Chondrocyte (in vitro differentiated cells): ENCODE measurements at places on chromosomes 13 and 19. TPM values are rescaled to one million over a fixed set of nuclear protein-coding genes. Genes with fewer than 3 reads are reported as not detected.

CD22 gene
- not detected in 3 replicates for total RNA-seq

ZNF699 gene
- total RNA-seq: 6.9 to 12.2 TPM (median 10.5 TPM) in 3 replicates

TNFRSF19 gene
- 1.2 to 1.7 TPM (median 1.3 TPM) in 3 replicates for total RNA-seq

IFNL1 gene
- total RNA-seq: not detected in 3 replicates

TUBB4A gene
- total RNA-seq: 0.26 to 0.99 TPM (median 0.70 TPM) in 3 replicates

CDX2 gene
- total RNA-seq: not detected in 3 replicates

RBM26 gene
- total RNA-seq: 29.1 to 37.5 TPM (median 29.6 TPM) in 3 replicates

TUBA3C gene
- total RNA-seq: not detected in 3 replicates

AZU1 gene
- 0.37 to 0.51 TPM in 2 of 3 replicates, not detected in the other for total RNA-seq

SIGLEC12 gene
- total RNA-seq: not detected in 3 replicates

EID2B gene
- 1.7 to 2.7 TPM (median 2.4 TPM) in 3 replicates for total RNA-seq

ANGPTL4 gene
- total RNA-seq: 56.4 to 143 TPM (median 127 TPM) in 3 replicates

REEP6 gene
- 2.7 to 3.9 TPM (median 2.8 TPM) in 3 replicates for total RNA-seq

DNA sequence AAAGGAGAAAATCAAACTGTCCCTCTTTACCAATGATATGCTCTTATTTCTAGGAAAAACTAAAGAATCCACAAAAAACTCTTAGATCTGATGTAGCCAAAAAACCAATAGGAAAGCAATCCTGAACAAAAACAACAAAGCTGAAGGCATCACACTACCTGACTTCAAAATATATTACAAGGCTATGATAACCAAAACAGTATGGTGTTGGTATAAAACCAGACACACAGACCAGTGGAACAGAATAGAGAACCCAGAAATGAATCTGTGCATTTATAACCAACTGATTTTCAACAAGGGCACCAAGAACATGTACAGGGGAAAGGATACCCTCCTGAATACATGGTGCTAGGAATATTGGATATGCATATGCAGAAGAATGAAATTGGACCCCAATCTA lies 9.7 kb upstream of the ZNF546 start:
- peaks cover 23% of the 10 kb centered on the region for H3K36me3 ChIP-seq
- DNase-seq: no peak
- no peak overlapping the region for H3K4me3 ChIP-seq
- H3K4me1 ChIP-seq: peaks cover 13% of the 10 kb centered on the region

DNA sequence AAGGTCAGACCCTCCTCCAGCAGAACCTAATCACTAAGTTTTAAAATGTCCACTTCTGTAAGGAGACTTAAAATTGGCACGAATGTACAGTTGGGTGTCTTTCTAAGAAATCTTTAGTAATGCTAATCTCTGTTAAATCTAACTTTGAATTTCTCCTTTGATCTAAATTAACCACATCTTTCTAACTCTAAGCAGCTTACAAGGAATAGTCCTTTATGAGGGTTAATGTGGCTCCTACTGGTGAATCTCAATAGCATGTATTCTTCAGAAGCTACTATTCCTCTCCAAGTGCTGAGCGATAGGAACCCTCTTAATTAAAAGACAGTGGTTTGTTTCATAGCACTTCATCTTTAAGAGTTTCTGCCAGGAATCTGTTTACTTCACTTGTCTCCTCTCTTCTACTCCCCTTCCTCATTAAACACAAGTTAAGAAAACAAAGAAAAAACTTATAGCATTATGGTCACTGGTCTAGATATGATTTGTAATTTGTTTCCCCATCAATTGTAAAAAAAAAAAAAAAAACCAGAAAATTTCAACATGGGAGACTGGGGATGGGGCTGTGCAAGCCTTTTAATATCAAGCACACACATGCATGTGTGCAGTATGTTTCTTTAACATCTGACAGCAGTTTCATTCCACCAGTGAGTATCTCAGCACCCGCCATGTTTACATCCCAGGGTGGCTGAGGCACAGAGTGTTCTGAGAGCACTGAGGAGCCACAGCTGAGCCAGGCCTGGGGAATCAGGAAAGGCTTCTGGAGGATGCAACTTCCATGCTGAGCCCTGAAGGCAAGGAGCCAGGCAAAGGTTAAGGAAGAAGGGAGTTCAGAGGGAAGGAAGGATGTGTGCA lies 57.7 kb downstream of the ATP7B start:
- no peak overlapping the region for H3K27ac ChIP-seq
- H3K27me3 ChIP-seq: no peaks in the 10 kb centered on the region
- no peak for DNase-seq

DNA sequence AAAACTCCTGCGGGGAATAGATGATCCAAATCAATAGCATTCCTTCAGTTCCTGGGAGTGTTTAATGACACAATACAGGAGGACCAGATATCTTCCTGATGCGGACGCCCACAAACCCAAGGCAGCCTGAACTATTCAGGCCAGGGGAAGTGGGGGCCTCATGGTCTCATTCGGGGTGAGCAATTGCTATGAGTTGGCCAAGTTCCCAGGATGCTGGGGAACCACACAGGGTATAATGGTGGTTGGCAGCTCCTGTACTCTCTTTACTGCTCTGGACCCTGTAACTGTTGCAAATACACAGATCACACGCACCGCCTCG lies 401.2 kb downstream of the IRS2 start:
- H3K27me3 ChIP-seq: no peaks in the 10 kb centered on the region
- no peaks in the 10 kb centered on the region for H3K36me3 ChIP-seq
- peak overlapping the region; percentile 87 for H3K27ac ChIP-seq
- H3K4me3 ChIP-seq: no peak overlapping the region

GRCh38 chr19:46494146-46494940 lies 1.3 kb downstream of the PNMA8B start:
- H3K27me3 ChIP-seq: peaks cover 1% of the 10 kb centered on the region
- no peak overlapping the region for H3K27ac ChIP-seq
- H3K4me1 ChIP-seq: peaks cover 14% of the 10 kb centered on the region
- no peaks in the 10 kb centered on the region for H3K36me3 ChIP-seq
- DNase-seq: no peak

GRCh38 chr19:9166846-9167245 lies 11.9 kb upstream of the OR7D2 start:
- H3K4me1 ChIP-seq: no peaks in the 10 kb centered on the region
- H3K36me3 ChIP-seq: peaks cover 26% of the 10 kb centered on the region
- no peak for DNase-seq
- no peak overlapping the region for H3K27ac ChIP-seq

- no peak for DNase-seq
- no peak overlapping the region for H3K4me3 ChIP-seq
- peaks cover 2% of the 10 kb centered on the region for H3K4me1 ChIP-seq
- H3K27ac ChIP-seq: no peak overlapping the region
- H3K36me3 ChIP-seq: no peaks in the 10 kb centered on the region
Measured at GRCh38 chr19:16889366-16889882, 625 bp downstream of the F2RL3 start.

DNA sequence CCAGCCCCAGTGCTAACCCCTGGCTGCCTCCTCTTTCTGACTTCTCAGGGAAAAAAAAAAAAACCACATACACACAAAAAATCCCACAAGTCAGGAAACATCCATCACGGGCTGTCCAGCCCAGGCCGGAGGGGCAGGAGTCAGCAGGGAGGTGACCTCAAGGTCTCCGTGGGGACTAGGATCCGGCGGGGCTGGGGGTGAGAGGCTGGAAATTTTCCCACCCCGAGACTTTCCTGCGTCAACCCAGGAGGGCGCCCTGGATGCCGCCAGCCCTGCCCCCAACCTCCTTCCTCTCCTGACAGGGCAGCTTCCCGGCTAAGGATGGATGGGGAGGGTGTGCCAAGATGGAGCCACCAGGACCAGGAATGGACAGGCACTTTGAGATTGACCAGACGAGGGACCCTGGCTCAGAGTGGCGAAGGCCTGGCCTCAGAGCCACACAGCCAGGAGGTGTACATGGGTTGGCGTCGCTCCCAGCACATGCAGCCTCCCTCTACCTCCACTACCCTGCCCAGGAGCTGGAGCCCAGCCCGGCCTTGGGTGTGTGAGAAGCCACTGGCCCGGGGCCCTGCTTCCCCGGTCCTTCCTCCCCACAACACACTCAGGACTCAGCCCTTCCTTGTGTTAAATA lies 33.3 kb downstream of the BLOC1S3 start:
- no peaks in the 10 kb centered on the region for H3K36me3 ChIP-seq
- H3K4me1 ChIP-seq: peaks cover 53% of the 10 kb centered on the region
- DNase-seq: no peak
- H3K27me3 ChIP-seq: no peaks in the 10 kb centered on the region
- peak overlapping the region; percentile 22 for H3K27ac ChIP-seq

GRCh38 chr13:67008075-67008668 lies 222.0 kb downstream of the PCDH9 start:
- H3K27ac ChIP-seq: no peak overlapping the region
- no peaks in the 10 kb centered on the region for H3K27me3 ChIP-seq
- H3K36me3 ChIP-seq: no peaks in the 10 kb centered on the region

GRCh38 chr19:55442372-55442961 lies 633 bp downstream of the SHISA7 start:
- peaks cover 3% of the 10 kb centered on the region for H3K36me3 ChIP-seq
- H3K27me3 ChIP-seq: peaks cover 62% of the 10 kb centered on the region
- no peak overlapping the region for H3K27ac ChIP-seq
- DNase-seq: no peak
- H3K4me1 ChIP-seq: peaks cover 14% of the 10 kb centered on the region

DNA sequence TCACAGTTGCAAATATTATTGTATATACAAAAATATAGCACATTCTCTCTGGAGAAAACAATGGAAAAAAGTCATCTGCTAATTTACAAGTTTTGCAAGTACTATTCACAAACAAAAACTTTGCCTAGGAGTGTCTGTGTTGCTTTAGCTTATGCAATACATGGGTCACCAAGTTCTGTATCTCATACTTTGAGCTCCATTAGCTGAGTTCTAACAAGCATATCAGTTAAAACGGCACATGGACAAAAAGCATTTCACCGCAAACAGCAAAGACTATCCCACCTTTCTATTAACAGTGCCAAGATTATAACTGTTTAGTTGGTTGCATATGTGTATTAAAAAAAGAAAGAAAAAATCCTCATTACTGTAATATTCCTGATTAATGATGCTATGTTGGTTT lies 4.6 kb downstream of the SPRY2 start:
- no peaks in the 10 kb centered on the region for H3K36me3 ChIP-seq
- H3K27ac ChIP-seq: peak overlapping the region; percentile 49
- no peaks in the 10 kb centered on the region for H3K27me3 ChIP-seq
- no peak overlapping the region for H3K4me3 ChIP-seq
- DNase-seq: no peak

- no peaks in the 10 kb centered on the region for H3K27me3 ChIP-seq
- peaks cover 20% of the 10 kb centered on the region for H3K4me1 ChIP-seq
- H3K4me3 ChIP-seq: no peak overlapping the region
- peak overlapping the region; percentile 41 for H3K27ac ChIP-seq
- no peaks in the 10 kb centered on the region for H3K36me3 ChIP-seq
- DNase-seq: no peak
Measured at GRCh38 chr13:34863360-34864135, 78.5 kb upstream of the NBEA start.

GRCh38 chr19:34847393-34847792 lies 74.4 kb upstream of the ZNF599 start:
- H3K4me1 ChIP-seq: no peaks in the 10 kb centered on the region
- DNase-seq: no peak
- no peak overlapping the region for H3K27ac ChIP-seq

GRCh38 chr19:13018035-13018914 lies 23.0 kb downstream of the NFIX start:
- no peak overlapping the region for H3K27ac ChIP-seq
- H3K4me1 ChIP-seq: peaks cover 61% of the 10 kb centered on the region
- DNase-seq: no peak
- H3K4me3 ChIP-seq: no peak overlapping the region
- H3K36me3 ChIP-seq: peaks cover 8% of the 10 kb centered on the region

DNA sequence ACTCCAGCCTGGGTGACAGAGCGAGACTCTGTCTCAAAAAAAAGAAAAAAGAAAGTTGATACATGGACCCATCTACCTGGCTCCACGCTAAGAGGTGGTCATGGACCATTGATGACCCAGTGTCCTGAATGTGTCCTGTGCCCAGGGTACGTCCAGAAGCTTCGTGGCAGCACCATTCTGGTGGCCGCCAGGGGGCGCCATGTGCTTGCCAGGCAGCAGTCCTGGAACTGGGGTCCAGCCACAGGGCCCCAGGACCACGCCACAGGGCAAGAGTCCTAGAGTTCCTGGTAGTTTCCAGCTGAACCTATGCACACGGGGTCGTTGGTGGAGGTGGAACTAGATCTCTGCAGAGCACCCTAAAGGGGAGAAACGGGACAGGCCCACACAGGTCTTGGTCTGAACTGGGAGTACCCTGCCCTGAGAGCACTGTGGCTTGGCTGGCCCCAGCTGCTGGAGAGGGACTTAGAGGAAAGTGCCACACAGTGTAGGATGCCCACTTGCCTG lies 19.9 kb upstream of the FBXO27 start:
- no peaks in the 10 kb centered on the region for H3K4me1 ChIP-seq
- peak; percentile 93 for DNase-seq
- H3K36me3 ChIP-seq: peaks cover 2% of the 10 kb centered on the region
- H3K27ac ChIP-seq: no peak overlapping the region
- no peak overlapping the region for H3K4me3 ChIP-seq

GRCh38 chr19:7595466-7596133 lies at the start of gene CAMSAP3:
Gene CAMSAP3, plus strand, starts transcription at chr19:7595863. Its CDS starts 140 bp downstream, at chr19:7596003.
- peaks cover 4% of the 10 kb centered on the region for H3K4me1 ChIP-seq
- no peaks in the 10 kb centered on the region for H3K36me3 ChIP-seq
- H3K27me3 ChIP-seq: peaks cover 34% of the 10 kb centered on the region
- H3K4me3 ChIP-seq: peak within 1 kb of the TSS; percentile 63

DNA sequence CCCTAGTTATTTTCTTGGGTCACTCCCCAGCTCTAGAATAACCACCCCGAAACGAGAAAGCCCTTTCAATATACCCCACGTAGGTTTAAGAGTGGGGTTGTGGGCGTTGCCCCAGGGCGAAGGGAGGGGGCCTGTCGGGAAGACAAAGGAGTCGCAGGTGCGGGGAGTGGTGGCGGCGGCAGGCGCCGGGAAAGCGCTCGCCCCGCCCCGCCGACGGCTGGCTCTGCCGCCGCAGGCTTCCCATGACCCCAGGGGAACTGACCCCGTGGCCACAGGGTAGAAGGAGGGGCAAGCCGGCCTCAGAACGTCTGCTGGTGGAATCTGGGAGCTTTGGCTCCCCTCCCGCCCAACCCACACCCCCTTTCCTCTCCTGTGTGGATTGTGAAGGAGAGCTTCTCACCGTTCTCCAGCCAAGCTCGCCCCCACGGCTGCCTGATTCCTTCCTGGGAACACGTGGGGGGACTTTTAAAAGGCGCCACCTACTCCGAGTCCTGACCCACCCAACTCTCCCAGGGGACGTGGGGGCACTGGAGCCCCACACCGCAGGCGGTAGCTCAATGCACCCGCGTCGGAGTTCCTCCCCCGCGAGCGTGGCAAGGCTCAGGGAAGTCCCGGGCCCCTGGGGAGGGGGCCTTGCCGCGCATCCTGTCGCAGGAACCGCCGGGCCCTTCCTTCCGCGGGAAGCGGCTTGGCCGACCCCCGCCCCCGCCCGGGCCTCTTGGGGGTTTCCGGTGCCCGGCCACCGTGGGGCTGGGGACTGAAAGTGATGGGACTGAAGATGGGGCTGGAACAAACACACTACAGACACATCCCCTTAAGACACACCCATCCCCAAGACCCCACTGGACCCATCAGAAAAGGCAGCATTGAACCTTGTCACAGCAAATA lies 5.5 kb downstream of the IER2 start:
- H3K4me3 ChIP-seq: peak overlapping the region; percentile 99
- H3K27ac ChIP-seq: peak overlapping the region; percentile 93
- no peak for DNase-seq
- H3K36me3 ChIP-seq: peaks cover 6% of the 10 kb centered on the region
- H3K27me3 ChIP-seq: no peaks in the 10 kb centered on the region
- H3K4me1 ChIP-seq: peaks cover 16% of the 10 kb centered on the region
